ENCODE measurements at places on chromosomes 5 and 9. TPM values are rescaled to one million over a fixed set of nuclear protein-coding genes. Genes with fewer than 3 reads are reported as not detected.

GRCh38 chr5:16066320-16066719 is 113.3 kb downstream of the MARCHF11 start:
- no peak for DNase-seq

DNA sequence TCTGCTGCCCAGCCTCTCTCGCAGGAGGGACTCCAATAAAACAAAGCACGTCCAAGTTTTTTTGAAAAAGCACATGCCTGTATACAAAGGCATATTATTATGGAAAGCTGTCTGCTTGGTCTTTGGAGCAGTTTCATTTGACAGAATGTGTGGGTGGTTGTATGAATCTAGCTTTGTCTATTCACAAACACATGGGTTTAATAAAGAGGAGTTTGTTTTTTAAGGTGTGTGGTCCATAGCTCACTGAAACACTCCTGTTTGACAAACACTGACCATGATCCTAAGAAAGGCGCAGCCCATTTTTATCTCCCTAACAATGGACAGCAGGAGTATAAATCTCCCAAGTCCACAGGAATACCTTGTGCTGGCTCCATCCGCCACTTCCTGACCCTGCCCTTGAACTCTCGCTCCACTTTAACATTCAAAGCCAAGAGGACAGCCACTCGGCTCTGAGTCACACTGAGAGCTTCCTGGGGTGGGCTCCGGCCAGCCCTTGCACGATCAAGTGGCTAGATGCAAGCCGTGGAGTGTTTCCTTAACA is 371.9 kb downstream of the EBF1 start:
- peak; percentile 33 for DNase-seq

GRCh38 chr5:73387601-73388305 is 60.8 kb downstream of the FOXD1 start:
- DNase-seq, result no peak

DNA sequence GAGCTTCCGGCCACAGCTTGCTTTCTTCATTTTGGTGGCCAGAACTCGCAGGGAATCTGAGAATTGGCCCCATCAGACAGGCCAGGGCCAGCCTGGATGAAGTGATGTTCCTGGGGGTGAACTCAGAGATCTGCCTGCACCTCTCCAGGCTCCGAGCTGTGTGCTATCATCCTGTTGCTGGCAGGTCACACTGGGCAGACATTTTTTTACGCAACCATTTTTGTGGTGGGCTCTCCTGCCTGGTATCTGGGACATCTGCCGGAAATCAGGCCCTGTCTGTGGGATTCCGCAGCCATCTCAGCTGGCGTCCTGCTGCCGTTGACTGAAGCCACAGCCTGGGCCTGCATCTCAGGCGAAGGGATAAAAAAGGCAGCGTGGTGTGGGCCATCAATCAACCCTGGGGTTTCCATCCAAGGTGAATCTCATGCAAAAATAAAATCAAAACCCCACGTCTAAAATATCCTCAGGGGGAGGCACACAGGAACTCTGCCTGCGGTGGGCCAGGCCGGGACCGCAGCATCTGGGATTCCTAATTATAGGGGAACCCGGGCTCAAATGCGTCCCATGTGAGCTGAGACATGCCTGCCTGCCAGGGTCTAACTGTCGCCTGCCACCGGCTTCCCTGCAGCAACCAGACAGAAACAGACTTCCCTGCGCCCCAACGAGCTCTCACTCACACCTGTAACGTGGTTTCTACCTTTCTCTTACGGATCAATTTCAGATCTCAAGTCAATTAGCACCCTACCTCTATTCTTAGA is 174.3 kb downstream of the SYK start:
- DNase-seq, result no peak

DNA sequence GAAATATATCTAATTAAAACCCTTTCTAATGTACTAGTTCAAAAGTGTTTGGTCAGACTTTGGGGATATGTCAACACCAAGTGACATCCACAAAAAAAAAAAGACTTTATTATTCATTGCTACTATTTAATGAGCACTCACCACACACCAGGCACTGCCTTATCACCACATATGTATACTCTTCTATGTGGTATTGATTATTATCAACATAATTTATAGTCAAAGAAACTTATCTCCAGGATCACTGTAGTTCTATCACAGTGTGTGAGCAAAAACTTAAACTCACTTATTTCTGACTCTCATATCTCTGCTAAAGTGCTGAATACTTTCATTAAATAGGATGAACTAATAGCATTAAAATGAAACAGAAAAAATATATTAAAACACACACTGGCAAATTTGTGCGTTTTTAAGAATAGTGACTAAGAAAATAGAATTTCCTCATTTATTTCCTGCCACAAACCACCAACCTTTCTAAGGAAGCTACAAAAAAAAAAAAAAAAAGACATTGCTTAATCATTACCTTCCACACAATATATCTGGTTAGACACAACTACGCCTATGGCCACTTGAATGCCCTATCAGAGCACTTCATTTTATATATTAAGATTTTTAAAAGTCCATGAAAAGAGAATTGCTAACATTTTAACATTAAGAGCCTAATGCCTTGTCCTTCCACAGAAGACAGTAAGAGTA is 12.8 kb downstream of the SLCO4C1 start:
- DNase-seq, result no peak

- DNase-seq, result no peak
These were observed 37.1 kb upstream of the FAM169A start for GRCh38 chr5:74903165-74903787.

GRCh38 chr5:958701-959571 is 49.7 kb upstream of the NKD2 start:
- DNase-seq, result no peak

DNA sequence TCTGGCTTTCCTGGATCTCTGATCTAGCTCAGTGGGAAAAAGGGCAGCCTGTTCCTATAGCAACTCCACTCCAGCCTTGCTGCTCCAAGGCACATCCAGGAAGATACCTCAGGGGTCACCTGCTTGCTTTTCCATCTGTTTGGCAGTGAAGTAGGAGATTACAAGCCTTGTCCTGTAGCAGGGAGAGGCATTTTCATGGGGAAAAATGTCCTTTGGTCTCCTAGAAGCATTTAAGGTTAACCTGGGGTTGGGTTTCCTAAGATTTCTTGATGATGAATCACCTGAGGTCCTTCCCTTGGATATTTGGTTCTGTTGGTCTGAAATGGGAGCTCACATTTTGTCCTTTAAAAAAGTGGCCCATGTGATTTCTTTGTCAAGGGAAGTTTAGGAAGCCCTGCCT is 1.5 kb upstream of the TMEM174 start:
- DNase-seq, result no peak

GRCh38 chr5:32232441-32233219 is 58.5 kb upstream of the GOLPH3 start:
- DNase-seq, result peak; percentile 63

GRCh38 chr9:132048201-132048600 is 31.5 kb downstream of the MED27 start:
- DNase-seq, result no peak

DNA sequence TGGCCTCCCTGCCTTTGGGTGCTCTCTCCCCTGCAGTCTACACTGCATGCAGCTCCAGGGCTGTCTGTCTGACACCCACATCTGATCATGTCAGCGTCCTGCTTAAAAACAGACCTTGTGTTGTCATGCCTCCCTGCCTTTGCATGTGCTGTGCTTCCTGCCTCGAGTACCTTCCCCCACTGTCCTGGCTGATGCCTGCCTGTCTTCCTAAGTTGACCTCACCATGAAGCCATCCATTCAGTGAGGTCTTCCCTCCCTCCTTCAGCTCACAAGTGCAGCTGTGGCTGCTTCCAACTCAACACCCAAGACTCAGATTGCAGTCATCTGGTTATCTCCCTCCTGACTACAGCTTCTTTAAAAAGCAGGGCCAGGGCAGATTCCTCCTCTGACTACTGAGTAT is 5.5 kb downstream of the ANGPTL2 start:
- no peak for DNase-seq

Gene CDKN2B-AS1
- total RNA-seq, result 0.59 TPM

Gene TLN1
- total RNA-seq, result 337 TPM

Gene CDH9
- total RNA-seq, result not detected

Gene UBE2B
- total RNA-seq, result 124 TPM

Gene HMMR
- total RNA-seq, result 0.66 TPM

Gene IL13
- total RNA-seq, result not detected
